ENCODE measurements at places on chromosomes 7 and 10.

DNA sequence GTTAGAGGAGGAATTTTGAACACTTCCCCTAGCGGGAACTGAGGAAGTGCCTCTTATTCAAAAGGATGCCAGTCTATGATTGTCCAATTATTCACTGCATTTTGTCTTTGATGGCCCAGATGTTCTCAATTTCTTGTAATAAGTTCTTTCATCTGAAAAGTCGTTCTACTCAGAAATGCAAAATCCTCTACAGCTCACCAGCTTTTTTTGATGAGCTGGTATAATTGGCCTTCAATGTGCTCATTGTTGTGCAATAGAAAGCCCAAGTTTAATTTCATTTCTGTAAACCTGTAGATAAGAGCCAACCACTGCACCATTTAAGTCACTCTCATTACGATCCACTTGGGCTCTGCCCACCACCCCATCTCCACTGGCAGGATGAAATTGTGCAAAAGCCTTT lies 978.7 kb upstream of the AUTS2 start:
- DNase-seq: no peak

GRCh38 chr7:16524332-16524731 lies 2.3 kb upstream of the LRRC72 start:
- DNase-seq: no peak

- no peak for DNase-seq
These were observed 1128.7 kb downstream of the CNTNAP2 start for GRCh38 chr7:147245274-147245673.

DNA sequence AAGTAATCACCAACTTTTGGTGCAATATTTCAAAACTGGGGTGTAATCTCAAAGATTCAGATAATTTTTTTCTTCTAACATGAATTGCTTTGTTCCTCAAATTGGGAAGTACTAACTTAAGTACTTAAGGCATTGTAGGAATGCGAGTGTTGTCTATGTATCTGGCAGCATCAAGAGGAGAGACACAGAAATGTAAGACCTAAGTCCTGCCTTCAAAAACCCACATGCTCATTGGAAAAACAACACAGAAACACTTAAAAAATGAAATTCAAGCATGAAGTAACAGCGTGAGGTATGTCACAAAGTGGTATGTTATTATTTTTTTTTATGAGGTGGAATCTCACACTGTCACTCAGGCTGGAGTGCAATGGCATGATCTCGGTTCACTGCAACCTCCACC lies 288.5 kb downstream of the ZEB1 start:
- no peak for DNase-seq

DNA sequence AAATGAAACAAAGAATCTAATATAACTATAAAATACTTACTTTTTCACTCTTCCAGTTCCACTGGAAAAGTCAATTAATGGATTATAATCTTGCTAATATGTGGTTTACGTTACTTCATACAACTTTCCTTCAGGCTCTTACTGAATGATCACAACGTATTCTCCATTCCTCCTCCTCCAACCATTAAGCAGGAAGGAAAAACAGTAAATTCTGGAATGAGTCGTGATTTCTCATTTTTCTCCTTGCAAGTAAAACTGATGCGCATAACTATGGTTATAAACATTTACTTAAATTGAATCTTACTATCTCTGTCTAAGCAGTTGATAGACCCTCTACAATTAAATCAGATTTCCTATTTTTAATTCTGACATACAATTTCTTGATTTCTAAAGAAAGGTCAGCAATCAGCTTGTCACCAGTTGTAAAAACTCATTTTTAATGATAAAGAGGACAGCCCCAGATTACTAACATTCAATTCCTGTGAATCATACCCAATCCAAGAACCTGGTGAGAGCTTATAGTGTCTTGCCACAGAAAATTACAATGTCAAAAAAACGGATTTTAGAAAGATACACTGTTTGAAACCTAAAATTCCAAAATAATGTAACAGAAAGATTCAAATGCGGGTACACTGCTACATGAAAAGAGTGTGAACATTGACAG lies 64.3 kb downstream of the EZH2 start:
- DNase-seq: no peak

GRCh38 chr10:89543841-89544240 lies 8.4 kb upstream of the SLC16A12 start:
- DNase-seq: no peak

DNA sequence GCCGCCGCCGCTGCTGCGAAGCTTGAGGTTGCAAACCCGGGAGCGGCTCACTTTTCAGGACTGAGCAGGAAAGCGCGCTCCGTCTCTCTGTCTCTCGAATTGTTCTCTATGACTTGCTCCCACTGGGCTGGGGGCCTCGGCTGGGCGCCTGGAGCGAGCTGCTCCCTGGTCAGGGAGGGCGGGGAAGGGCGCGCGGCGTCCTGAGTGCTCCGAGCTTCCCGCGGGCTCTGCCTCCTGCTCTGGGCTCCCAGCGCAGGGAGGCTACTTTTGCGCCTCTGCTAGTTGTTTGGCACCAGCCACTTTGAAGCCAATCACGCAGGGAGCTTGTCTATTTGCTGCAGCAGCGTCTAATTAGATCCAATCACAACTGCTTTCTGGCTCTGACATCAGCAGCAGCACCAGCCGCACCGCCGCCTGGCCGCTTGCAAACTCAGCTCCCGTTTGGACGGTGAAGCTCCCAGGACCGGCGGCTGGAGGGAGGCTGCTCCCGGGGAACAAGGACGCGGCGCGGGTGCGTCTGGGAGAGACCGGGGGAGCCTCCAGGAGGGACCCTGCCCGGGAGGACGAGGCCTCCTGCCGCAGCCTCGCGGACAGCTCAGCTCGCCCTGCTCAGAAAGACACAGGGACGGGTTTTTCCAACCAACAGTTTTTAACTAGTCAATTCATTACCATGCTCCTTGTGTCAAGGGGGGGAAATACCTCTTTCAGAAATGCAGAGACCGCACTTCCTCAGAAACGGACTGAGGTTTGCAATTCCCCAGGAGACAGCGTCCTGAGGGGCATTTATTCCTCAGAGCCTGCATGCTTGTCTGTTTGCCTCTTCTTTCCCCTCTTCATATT lies at the start of gene ADARB2:
ADARB2 (minus strand) TSS at position 304 of the 840 bp plus-strand sequence.
- no peak for DNase-seq

- DNase-seq: peak; percentile 44
These were observed 168.8 kb downstream of the TMEM26 start for GRCh38 chr10:61284222-61284890.

DNA sequence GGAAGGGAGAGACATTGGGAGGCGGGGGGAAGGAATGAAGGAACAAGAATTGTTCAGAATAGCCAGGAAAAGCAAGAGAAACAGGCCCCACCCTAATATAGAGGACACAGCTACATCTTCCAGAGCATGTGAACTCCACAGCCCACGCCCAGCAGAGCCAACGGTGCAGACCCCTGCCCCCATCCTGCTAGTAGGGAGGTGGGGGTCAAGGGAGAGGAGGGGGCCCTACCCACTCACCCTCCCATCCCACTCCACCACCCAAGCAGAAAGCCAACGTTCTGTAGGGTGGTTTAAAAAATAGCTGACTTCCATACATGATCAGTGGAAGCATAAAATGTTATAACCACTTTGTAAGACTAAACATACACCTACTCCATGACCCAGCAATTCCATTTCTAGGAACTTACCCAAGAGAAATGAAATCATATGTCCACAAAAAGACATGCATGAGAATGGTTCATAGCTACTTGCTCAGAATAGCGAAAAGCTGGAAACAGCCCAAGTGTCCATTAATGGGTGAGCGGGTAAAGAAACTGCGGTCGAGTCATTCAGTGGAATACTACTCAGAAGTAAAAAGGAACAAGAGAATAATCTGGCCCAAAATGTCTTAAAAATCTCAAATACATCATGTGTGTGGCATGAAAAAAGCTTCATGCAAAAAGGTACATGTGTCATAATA lies 31.8 kb downstream of the CTBP2 start:
- DNase-seq: no peak

DNA sequence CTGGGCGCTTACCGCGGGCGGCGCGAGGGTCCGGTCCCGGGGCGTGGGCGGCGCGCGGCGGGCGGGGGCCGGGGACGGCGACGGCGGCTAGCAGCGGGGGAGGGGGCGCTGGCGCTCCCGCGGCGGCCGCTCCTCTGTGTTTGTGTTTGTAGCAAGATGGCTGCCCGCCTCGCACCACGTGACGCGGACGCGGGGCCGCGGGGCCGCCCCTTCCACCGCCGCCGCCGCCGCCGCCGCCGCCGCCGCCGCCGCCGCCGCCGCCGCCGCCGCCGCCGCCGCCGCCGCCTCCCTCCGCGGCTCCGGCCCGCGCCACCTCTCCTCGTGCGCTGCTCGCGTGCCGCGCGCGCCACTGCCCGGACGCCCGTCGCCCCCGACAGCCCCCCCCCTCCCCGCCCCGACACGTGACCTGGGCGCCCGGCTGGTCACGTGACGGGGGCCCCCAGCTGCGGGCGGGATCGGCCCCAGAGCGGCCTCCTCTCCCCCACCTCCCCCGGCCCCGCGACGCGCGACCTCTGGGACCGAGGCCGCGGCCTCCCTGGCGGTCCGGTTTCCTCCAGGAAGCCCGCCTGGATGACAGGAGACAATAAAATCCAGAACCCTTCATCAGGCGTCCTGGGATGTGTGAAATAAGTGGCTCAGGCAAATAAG lies at the start of gene GIGYF1:
GIGYF1 (minus strand) TSS at position 153 of the 648 bp plus-strand sequence. CDS start 6,012 bp downstream, outside the sequence.
- peak; percentile 70 for DNase-seq

DNA sequence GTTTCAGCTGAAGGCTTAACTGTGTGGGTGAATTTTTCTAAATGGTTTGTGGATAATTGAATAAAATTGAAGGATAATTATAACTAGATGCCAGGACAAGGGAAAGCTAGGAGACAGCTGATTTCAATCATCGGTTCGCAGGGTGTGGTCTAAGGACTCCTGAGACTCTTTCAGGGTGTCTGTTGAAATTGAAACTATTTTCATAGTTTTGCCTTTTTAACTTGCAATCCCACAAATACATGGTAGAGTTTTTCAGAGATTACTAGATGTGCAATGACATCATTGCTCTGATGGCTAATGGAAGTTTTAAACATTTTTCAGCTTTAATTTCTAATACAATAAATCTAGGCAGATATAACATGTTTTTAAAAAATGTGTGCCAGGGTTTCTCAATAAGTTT lies 18.5 kb downstream of the TRUB1 start:
- DNase-seq: no peak

- DNase-seq: no peak
These were observed 52.7 kb downstream of the FIGNL1 start for GRCh38 chr7:50397320-50397970.

DNA sequence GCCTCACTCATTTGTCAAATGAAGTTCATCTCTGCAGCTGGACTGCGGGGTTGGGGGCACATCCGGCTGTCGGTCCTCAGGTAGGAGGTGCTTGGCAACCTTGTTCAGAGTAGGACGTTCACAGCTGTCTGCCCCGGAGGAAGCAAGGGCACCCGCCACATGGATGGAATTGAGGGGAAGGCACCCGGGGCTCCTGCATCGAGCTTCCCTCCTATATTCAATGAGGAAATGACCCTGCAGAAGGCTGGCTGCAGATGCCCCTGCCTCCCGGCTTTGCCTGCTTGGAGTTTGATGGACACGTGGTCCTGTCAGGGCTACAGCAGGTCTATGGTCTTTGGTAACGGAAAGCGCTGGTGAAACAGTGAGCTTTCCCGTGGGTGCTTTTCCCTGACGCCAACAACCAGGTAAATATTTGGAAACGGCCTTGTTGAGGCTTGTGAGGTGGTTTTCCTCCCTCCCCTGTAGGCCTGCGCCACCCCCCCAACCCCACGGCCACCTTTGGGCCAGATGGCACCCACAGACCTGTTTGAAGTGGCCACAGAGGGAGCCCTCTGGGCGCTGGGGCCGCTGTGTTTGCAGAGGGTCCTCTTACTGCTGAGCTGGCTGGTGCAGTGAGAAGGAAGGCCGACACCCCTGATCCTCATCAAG lies 32.9 kb downstream of the HTRA1 start:
- no peak for DNase-seq

GRCh38 chr7:152414779-152415178 lies 21.0 kb downstream of the KMT2C start:
- no peak for DNase-seq

DNA sequence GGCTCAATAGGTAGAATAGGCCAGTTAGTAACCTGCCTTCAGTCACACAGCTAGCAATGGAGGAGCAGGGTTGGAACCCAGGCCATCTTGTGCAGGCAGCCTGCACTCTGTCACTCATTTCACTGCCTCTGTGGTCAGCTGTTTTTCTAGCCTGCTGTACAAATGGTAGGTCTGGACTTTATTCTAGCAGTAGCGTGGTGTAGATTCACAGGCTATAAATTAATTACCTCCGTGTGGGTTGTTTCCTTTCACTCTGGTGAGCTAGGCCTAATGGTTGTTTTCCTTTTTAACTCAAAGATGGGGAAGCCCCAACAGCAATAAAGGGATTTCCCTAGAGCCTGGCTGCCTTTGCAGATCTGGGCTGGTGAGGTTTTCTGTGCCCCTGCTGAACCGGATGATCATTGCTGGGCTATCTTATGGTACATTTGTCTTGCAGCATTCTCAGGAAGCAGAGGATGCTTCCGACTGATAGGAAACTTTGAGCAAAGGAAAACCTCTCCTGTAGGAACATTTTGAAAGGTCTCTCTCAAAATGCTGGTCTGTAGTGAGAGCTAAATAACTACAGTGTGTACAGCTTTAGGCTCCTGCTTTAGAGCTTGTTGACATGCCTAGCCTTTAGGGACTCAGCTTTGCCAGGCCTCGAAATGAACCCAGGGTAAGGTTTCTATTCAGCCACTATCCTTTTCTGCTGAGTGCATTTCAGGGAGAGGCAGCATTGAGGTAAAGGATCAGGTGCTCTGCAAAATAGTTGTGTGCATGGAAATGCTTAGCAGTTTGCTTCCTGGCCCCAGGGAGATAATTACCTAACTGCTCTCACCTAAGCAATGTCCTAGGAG lies 157.4 kb downstream of the ST7 start:
- DNase-seq: peak; percentile 6

DNA sequence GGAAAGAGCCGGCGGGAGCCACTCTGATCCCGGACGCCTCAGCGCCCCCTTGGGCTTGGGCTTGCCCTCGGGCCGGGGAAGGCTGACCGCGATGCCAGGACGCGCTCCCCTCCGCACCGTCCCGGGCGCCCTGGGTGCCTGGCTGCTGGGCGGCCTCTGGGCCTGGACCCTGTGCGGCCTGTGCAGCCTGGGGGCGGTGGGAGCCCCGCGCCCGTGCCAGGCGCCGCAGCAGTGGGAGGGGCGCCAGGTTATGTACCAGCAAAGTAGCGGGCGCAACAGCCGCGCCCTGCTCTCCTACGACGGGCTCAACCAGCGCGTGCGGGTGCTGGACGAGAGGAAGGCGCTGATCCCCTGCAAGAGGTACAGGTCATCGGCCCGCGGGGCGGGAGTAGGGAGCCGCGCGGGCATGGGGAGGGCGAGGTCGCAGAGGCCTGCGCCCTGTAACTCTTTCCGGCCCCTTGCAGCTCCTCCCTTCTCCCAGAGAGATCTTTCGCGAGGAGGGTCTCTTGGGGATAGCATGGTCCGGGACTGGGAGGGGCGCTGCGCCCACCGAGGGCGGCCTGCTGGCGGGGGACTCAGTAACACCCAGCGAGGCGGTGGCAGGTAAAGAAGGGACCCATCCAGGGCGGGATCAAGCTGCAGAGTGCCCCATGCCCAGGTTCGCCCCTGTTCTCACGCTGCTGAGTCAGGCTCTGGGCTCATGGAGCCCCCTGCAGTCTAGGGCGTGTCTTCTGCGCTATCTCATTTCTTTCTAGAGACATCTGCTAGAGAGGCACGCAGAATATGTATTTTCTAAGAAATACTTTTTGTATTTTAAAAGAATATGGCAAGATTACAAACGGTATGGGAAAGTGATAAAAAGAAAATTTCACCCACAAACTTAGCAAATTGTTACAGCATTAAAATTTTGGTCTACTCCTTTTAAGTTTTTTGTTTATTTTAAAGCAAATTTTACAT lies 687 bp downstream of the EPDR1 start:
- DNase-seq: peak; percentile 56

GRCh38 chr10:115861864-115862263 lies 411.1 kb downstream of the GFRA1 start:
- DNase-seq: no peak

Data from NCI-H446 (cell line).